SIG-M5 (cell line): ENCODE measurements at places on chromosomes 3 and 15.

GRCh38 chr15:31206386-31207181, 105.1 kb upstream of the TRPM1 start:
- no peak for DNase-seq

- DNase-seq = no peak
These were observed 20.8 kb downstream of the AKAP13 start for GRCh38 chr15:85401108-85401774.

GRCh38 chr3:53287131-53287629, 31.4 kb upstream of the TKT start:
- no peak for DNase-seq

DNA sequence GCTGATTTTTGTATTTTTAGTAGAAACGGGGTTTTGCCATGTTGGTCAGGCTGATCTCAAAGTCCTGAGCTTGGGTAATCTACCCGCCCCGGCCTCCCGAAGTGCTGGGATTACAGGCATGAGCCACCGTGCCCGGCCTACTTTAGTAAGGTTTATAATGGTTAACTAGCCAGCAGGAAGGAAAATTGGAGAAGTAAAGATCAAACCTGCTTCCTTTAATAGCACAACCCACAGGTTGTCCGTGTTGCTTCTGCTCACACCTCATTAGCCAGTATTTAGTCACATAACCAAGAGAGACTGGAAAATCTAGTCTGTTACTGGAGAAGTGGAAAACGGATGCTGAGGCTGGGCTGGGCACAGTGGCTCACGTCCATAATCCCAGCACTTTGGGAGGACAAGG, 51.9 kb upstream of the TBL1XR1 start:
- DNase-seq = no peak

DNA sequence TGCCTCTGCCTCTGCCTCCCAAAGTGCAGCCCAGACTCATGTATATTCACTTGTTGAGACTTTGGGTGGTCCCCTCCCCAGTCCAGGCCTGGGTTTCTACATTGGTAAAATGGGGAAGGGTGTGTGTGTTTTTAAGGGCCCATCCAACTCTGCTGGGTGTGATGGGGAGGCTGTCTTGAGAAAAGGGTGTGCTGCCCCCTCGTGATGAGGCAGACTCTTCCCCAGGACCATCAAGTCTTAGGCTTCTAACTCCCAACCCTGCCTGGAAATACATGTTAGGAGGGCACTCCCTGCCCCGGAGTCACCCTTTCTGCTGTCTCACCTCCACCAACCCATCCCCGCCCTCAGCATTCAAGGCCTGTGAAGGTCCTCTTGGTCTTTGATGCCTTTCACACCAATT, 4.4 kb upstream of the PTPN23 start:
- DNase-seq = no peak

DNA sequence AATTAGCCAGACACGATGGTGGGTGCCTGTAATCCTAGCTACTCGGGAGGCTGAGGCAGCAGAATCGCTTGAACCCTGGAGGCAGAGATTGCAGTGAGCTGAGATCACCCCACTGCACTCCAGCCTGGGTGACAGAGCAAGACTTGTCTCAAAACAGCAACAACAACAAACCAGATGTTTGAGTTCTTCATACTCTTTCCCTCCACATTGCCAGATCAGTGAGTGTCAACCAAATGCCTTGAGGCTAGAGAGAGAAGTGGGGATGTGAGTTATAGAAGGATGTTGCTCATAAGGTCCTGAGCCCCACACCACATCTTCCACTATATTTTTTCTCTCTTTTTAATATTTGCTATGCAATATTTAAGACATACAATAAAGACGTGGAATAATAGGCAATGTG, 19.8 kb downstream of the MAPKBP1 start:
- DNase-seq = no peak
